Inflammatory macrophage (primary cell): ENCODE measurements at places on chromosomes 2 and 18.

DNA sequence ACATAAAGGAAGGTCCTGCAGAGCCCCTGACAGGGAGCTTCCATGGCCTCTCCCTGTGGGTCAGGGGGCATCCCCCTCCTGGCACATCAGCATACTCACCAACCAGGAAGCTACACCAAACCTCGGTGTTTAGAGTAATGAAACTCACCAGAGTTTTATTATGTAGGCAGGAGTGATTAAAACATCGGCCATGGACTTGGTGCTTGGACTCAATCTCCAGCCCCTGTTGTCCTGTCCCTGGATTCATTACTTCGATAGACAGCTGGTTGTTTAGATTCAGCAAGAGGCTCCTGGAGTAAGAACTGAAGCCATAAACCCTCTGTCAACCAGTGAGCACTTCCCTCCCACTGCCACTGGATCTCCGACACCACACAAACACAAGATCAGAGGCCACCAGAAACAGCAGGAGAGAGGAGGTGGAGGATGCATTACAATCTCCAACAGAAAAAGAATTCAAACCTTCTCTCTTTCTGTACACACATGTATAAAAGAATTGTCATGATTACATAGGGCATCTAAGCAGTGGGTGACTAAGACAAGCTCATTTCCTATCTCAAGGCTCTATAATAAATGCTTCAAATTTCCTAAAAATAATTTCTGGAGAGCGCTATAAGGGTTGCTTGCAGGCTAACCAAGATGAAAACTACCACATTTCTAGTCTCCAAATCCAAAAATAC lies 27.2 kb downstream of the TBC1D8 start:
- peak; percentile 27 for DNase-seq

DNA sequence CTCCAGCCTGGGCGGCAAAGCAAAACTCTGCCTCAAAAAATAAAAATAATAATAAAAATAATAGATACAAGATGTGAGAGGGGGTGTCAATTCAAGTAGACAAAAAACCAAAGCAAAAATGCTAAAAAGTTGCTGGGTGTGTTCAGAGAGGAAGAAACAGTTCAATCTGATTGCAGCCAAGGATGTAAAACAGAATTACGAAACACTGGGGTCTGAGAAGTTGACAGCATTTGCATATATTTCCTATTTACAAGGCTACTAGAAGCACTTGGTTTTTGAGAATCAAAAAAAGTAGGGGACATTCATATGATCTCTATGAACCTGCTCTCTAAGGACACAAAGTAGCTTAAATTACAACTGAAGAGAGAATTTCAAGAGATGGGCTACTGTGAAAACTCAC lies 7.6 kb downstream of the TRIP12 start:
- DNase-seq: peak; percentile 60

GRCh38 chr2:71130905-71131244 lies 441 bp downstream of the MPHOSPH10 start:
- peak; percentile 28 for DNase-seq

DNA sequence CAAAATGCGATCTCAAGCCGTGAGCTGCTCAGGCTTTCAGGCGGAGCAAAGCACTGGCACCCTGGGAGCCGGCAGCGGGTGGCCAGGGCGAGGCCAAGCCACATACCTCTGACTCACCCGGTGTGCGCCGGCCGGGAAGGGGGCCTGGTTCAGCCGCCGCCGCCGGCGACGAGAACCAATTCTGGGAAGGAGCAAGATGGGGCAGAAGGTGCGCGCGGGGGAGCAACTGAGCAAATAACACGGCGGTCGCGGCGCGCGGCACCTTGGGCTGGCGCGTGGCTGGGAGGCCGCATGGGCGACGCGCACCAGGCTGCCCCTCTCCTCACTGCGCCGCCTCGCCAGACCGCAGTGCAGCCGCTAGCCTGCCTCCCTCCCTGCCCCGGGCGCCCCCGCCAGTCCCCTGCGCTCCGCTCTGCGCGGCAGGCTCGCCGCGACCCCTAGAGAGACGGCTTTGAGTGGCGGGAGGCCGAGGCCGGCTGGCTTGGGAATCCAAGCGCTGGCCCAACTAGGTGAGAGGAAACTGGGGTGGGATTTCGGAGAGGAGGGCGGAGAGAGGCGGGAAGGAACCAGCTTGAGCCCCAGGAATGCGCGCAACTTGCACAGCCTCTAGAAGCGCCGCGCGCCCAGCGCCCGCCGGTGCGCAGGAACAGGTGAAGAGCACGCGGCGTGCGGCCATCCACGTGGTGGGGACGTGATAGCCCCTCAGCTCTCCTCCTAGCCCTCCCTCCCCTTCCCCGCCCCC lies 3.2 kb downstream of the NRP2 start:
- DNase-seq: peak; percentile 37

GRCh38 chr18:48840491-48840877 lies 110.3 kb downstream of the SMAD7 start:
- no peak for DNase-seq

GRCh38 chr2:20135631-20136050 lies 84.2 kb upstream of the LAPTM4A start:
- peak; percentile 80 for DNase-seq

- DNase-seq: peak; percentile 37
Observed at GRCh38 chr2:97664636-97664970, 759 bp upstream of the ACTR1B start.

GRCh38 chr2:113992090-113992489 lies 102.2 kb downstream of the ACTR3 start:
- DNase-seq: no peak

- peak; percentile 36 for DNase-seq
Observed at GRCh38 chr18:12515550-12515949, 107.8 kb downstream of the PRELID3A start.

DNA sequence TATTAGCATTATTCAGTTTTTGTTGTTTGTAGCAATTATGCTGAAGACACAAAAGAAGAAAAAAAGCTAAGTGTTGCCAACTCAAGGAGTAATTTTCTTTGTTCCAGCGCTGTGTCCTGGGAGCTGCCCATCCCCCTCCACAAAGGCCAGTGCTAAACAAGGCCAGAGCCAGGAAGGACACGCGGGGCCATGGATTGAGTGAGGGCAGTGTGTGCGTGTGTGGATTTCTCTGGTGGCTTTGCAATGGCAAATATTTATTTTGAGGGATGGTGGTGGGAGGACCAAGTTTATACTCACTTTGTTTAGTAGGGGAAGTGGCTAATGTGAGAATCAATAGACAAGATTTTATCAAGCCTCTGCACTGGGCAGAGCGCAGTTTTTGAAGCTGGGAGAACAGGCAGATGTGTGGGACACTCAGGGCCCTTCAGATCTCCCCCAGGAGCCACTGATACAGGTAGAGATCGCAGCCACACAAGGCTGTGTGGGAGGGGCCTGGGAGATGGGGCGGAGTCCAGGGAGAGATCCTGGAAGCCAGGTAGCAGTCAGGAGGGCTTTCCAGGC lies 11.4 kb downstream of the AGAP1 start:
- DNase-seq: no peak

DNA sequence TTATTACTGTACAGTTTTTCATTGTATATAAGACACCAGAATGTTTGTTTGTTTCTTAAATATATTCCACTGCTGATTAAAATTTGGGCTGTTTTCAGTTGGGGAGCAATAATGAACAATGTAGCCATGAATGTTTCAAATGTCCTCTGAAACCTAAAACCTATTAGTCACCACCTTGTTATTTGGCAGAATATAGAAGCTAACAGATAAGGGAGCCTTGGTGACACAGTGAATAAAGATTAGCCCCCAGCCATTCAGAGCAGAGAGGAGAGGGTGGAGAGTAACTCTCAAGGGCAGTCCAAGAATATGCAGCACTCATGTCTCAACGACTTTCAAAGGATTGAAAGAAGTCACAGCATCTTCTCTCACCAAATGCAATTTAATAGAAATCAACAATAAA lies 43.1 kb upstream of the ATP8B1 start:
- no peak for DNase-seq

GRCh38 chr2:21787941-21788340 lies 664.2 kb downstream of the TDRD15 start:
- DNase-seq: no peak

GRCh38 chr2:151882786-151883445 lies 54.7 kb upstream of the ARL5A start:
- DNase-seq: no peak

GRCh38 chr2:173948842-173949241 lies 16.3 kb downstream of the SP3 start:
- DNase-seq: peak; percentile 48

DNA sequence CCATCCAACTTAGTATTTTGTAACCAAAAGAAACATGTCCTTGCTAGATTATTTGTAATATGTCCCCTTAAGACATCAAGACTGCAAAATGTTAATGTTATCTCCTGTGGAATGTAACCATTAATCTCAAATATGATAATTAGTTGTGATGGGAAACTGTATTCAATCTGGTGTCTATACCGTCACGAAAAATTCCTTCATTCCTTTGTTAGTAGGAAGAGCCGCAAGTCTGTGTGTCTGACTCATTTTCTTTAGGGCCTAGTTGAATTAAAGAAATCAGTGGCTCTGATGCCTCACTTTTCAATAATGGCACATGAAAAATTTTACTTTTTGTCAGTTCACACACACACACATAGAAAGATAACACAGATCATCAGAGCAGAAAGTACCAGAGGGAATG lies 127.1 kb upstream of the CHAC2 start:
- no peak for DNase-seq

DNA sequence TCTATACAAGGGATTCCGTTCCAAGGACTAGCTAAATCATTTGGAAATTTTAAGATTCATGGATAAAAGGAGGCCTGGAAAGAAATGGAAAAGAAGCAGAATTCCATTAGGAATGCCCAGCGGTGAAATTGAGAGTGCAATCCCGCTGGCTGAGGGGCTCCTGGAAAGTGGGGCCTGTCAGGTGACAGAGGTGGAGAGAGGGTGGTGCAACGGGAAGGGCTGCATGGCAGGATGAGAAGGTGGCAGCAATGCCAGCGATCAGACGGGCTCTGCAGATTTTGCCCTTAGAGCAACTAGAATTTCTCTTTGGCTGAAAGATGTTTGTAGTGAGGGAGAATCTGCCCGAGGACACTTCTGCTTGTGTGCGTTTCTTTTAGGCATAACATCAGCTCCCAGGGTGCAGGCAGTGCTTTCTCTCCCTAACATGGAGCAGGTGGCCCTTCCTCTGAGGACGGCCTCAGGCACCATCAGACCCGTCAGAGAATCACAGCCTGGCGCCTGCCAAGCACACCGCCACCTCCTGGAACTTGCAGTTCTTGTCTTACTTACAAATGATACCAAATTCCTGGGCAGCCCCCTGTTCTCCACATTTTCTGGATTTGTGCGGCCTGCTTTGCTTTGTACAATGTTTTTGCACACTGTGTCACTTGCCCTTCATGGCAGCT lies 261.6 kb downstream of the NDUFA10 start:
- no peak for DNase-seq

DNA sequence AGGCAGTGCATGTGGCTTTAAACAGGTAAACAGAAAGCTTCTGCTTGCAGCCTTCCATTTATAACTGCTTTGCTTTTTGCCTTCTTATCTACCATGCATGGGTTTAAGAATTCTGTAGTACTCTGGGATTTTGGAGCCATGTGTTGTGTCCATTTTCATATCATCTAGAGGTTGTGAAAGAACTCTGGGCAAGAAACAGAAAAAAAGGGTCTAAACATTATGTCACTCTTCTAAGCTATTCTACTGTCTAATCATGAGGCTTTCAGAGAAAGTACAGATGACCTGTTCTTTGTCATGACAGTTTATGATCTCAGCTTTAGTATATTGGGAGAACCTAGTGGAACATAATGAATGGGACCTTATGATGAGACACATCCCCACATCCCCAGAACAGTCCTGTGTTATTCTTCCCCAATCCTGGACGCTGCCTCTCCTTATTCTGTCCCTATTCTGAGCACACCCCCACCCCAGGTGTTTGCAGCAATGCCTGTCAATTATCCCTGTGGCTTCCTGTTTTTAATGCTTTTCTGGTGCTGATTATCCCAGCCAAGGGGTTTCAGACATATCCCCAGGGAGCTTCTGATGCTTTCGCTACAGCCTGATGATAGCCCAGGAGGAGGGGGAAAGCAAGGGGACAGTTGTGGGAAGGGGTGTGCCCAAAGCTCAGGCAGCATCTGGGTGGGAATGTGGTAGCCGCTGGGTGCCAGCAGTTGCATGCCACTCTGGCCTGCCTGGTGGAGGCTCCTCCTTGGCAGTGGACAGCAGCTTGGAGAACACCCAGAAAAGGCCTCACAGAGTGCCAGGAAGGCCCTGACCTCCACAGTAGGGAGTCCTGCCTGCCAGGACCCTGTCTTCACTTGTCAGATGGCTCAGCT lies 169.5 kb upstream of the MAP3K20 start:
- no peak for DNase-seq

GRCh38 chr18:47893939-47894699 lies 36.3 kb downstream of the SMAD2 start:
- DNase-seq: no peak

DNA sequence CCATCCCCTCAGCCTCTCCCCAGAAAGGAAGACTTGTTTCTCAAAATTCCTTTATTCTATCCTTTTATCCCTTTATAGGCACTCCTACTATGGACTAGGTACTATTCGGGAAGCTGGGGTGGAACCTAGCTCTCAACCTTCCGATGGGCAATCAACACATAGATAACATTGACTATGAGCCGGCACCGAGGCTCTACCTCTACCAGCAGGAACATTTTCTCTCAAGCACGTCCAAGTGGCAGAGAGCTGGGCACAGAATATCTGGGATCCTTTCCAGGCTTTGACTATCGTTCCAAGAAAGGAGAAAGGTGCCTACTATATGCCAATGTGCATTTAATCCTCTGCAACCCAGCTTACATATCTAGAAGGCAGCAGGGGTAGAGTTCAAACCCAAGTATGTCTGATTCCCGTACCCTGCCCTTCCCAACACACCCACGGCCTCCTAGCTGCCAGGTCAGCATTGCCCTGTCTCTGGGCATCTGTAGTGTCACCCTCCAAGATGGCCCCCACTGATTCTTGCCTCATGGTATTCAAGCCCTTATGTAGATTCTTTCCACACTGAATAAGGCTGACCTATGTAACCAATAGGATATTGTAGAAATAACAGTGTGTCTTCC lies 28.3 kb downstream of the TNS1 start:
- DNase-seq: no peak

- DNase-seq: no peak
Observed at GRCh38 chr18:49959176-49959575, 145.8 kb upstream of the ACAA2 start.

DNA sequence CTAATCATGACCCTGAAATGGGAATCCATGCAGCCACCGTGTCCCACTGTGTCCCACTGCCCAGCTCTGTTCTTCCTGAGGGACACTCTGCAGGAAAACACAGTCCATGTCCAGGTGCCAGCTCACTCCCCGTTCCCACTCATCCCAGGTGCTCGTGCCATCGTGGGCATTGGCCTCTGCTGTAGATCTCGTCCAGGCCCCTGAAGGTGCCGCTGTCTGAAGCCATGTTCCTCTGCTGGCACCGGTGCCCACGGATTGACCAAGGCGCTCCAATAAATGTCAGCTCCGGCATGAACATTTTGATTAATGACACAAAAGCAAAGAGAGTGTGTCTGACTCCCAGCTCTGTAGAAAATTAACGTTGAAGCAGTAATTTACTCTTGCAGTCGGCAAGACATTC lies 280.1 kb upstream of the SALL3 start:
- DNase-seq: no peak

GRCh38 chr2:153487448-153487847 lies 8.9 kb upstream of the RPRM start:
- DNase-seq: no peak
